ENCODE measurements at places on chromosomes 12 and 14.

- no peak for DNase-seq
Measured at GRCh38 chr12:7154042-7154441, 23.9 kb downstream of the CLSTN3 start.

GRCh38 chr12:52741375-52742195 is 35.6 kb downstream of the KRT76 start:
- DNase-seq, result peak; percentile 62

DNA sequence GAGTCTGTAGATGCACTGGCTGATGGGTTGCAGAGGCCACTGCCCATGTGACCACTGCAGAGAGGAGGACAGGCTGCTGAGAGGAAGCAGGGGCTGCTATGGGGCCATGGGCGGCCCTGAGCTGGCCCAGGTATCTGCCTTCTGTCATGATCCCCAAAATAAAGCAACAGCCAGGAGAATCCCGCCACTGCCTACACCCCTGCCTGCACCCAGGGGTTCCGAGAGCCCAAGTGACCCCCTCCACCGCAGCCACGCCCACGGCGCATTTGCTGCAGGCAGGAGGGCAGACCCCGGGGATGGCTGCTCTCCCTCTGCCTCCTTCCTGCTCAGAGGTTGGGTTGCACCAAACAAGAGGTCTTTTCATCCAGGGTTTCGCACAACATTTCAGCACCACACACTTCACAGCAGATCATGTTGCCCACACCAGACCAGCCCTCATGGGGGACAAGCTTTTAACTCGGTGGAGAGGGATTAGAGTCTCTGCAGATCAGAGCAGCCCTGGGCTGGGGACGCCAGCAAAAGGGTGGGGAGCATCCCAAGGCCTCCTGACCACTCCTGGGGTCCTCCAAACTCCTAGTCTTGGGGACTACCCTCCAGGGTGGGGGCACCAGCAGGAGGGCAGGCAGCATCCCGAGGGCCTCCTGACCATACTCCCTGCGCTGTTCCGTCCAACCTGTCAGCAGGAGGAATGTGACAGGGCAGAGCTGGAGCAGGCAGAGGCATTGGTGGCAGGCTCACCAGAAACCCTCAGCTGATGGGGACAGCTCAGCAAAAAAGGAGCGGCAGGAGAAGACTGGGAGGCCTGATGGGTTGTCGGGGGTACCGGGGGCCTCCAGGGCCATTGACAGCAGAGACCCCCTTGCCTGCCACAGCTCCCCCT is 14.1 kb downstream of the CCDC85C start:
- DNase-seq, result no peak

- DNase-seq, result no peak
Measured at GRCh38 chr14:54673193-54674045, 106.5 kb downstream of the SAMD4A start.

DNA sequence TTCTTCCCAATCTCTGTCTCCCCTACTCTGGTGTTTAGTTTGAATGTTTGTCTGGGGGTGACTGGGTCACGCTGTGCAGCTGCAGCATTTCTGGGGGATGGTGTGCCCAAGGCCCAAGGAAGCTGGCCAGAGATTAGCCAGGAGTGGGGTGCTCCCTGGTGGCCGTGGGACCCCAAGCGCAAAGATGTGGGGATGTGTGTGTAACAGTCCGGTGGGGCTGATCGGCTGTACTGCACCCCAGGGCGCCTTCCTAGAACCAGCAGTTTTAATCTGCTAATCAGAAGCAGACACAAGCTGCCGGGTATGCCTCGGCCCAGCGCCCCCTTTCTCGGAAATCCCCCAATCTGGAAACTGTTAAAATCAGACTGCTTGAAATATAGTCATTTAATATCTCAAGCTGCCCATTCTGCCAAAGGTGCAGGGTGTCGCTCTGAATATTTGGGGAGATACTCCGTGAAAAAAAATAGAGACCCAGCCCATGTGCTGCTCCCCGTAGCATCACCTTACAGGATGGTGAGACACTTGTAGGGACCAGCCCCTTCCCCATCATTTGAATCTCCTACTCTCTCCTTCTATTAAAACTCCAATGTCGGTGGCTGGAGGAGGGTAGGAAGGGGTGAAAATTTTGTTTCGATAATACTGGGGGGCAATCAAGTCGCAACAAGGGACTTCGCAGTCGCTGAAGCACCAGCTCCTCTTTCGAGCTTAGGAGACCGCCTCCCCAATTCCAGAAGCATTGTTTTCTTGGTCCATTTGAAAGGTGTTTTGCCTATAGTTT is 4.3 kb downstream of the HOXC9 start:
- no peak for DNase-seq

DNA sequence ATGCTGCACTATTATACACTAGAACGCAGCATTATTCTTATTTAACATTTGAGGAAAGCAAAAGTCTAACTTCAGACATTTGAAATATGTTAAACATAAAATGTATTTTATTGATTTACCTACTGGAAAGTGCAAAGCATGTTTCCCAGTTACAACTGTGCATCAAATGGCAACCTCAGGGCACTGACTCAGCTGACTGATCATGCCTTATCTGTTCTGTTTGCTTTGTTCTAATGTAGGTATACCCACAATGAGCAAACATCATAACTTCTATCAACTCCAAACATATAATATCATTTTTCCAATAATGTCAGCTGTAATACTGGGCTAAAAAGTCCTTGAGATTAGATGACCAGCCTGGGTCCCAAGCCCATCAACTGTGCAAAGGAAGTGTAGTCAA is 431.0 kb downstream of the FOXG1 start:
- DNase-seq, result no peak

DNA sequence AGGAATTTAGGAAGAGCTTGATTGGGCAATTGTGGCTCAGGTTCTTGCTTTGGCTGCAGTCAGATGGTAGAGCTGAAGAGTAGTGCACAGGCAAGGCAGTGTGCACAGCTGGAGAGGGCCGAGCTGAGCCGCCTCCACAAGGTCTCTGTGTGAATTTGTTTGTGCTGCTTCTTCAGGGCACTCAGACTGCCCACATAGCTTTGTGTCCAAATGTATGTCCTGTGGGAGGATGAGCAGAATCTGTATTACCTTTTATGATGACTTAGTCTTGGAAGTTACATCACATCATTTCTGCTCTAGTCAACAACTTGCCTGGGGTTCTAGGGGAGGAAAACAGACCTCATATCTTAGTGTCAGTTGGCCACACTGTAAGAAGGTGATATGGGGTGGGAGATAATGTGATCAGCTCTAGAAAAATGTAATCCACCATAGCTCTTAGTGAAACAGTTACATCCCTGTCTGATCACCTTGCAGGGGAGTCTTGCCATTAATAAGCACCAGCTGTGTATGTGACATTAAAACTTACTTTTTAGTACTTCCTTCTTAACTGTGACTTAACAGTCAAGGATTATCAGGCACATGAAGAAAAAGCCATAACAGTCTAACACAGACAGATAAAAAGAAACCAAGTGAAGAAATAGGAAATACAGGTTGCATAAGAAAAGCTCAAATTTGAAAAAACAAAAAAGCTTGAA is 53.4 kb downstream of the RCOR1 start:
- DNase-seq, result no peak

DNA sequence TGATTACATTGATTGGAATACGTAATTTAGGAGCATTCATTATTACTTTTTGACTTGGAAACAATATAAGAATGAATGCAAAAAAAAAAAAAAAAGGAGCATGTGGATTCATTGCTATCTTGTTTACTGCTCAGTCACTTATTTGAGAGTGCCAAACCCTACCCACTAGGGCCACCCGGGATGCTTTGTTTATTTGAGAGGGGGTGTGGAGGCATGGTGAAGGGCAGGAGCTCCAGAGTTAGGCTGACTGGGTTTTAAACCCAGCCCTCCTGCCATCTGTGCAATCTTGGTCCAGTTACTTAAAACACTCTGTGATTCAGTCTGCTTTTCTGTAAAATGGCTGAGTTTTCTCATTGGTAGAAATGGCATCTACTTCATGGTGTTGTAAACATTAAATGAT is 195.2 kb downstream of the RAD51B start:
- no peak for DNase-seq

DNA sequence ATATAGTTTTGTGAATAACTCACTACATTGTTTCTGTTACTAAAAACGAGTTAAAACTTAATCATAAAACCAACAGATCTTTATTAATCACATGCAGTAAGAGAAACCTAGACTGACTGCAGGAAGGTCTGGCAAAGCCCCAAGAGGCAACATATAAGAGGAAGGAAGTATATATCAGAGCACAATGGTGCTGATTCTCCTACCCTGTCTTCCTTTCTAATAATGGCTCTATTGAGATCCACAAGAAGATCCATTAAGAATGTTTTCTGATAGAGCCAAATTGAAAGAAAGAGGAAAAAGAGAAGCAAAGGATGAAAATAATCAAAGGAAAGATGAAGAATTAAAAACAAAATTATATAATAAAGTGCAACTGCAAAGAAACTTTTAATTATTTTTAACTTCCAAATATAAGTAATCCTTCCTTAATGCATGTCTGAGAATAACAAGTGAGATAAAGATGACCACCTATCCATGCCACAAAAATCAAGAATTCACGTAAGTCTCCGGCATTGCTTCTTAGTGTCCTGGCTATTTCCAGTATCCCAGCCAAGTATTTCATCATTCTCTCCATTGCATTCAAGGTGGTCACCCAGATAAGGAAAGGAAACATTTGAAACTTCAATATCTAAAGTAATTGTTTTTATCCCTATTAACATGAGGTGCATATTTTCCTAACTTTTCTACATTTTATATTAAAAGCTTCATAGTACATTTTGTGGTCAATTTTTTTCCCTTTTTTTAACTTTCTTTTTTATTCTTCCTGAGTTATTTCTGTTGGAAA is 62.2 kb downstream of the SOX5 start:
- no peak for DNase-seq

- DNase-seq, result no peak
Measured at GRCh38 chr14:40053416-40053815, 621.2 kb upstream of the FBXO33 start.

- no peak for DNase-seq
Measured at GRCh38 chr14:33282331-33283230, 343.9 kb downstream of the NPAS3 start.

DNA sequence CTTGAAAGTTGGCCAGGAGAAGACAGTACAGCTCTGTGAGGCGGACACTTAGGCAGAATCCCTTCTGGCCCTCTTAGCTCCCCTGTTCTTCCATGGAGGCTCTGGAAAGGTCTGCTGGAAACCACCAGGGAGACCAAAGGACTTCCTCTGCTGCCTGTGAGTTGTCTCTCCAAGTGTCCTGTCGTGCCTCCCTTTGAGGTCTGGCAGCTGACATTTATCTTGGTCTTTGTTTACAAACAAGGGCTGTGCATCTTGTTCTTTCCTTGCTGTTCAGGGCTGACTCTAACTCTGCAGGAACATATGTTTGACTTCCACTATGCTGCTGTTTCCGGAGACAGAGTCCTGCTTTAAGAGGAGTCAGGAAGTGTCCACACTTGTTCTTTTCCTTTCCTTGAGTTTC is 159.9 kb upstream of the FRMD6 start:
- no peak for DNase-seq

- no peak for DNase-seq
Measured at GRCh38 chr14:85528897-85529631, 880 bp upstream of the FLRT2 start.

- DNase-seq, result no peak
Measured at GRCh38 chr12:59173695-59174094, 253.4 kb upstream of the LRIG3 start.

- DNase-seq, result no peak
Measured at GRCh38 chr14:59131938-59132795, 56.3 kb upstream of the DAAM1 start.

DNA sequence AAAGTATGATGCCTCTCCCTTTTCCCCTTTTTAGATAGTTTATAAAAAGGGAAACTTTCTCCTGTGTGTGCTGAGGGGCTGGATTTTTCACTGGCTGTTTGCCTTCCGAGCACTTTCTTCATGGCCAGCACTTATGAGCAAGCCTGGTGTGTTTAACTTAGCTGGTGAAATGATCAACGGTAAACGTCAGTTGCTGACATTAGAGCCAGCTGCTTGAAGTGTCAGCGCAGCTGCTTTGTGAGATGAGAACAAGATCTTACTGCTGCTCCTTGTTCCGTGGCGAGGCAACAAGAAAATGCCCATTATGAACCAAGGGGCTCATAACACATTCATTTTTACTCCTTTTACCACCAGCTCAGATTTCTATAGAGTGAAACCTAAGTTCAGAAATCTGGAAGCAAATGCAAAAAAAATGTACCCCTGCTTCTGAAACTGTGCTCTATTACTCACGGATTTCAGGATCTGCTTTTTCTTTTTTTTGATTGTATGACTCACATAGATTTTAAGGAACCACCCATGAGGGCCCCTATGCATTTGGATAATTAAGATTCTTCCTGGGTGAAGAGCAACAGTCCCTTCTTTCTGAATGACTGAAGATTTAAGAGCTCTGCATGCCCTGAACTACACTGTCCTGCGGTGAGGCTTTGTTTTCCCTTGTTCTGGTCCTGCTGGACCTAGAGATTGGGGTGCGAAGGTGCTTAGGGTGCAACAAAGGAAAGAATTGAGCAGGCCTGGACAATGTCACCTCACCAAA is 74.3 kb upstream of the CPM start:
- no peak for DNase-seq

GRCh38 chr12:20798554-20798953 is 12.0 kb upstream of the SLCO1B3 start:
- no peak for DNase-seq

DNA sequence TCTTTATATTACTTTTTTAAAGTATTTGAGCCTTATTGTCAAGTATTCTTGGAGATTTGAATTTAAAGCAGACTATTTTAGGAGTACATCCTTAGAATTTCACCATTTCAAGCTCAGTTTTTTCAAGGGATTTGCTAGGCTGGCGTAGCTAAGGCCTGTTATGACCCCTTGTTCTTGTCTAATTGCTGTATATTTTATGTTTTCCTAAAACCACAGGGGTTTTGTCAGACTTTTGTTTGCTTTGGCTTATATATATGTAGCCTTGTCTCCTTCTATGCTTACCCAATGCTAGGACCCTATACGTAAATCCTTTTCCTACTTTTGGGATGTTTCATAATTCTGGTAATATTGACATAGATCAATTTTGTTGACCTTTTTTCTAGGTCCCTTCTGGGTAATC is 147.0 kb upstream of the SYT10 start:
- no peak for DNase-seq

DNA sequence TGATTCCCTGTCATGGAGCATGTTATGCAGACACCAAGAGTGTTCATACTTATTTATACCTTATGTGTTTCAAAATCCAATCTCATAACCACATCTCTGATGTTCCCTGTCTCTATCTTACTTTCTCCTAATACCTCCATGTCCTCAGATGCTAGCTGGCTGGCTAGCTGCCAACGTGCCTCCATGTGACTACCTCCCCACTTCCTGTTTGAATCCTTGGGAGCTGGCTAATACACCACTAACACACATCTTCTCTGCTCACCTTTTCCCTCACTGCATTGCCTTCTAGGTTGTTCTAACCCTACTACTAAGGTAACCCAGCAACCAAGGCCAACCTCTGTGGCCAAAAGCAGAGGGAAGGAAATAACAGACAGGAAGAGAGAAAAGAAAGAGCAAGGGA is 27.3 kb downstream of the TTC5 start:
- DNase-seq, result no peak

DNA sequence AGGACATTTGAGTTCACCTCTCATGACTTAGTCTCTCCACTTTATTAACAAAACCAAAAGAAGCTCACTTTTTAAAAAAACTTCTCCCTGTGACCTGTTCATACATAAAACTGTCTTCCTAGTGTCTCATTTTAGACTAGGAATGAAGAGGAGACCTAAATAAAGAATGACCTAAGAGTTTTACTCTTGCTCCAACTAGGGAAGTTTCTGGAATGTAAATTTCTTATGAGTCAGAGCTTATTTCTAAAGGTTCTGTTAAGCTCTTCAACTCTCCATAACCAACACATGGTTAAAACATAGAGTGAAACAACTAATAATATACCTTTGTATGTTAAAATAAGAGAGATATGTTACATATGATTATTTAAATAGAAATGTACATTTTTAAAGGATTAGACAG is 369.8 kb downstream of the EMP1 start:
- DNase-seq, result no peak

GRCh38 chr12:128318946-128319345 is 52.0 kb downstream of the TMEM132C start:
- DNase-seq, result no peak
